ENCODE measurements at places on chromosomes 2 and 18.

GRCh38 chr18:4245456-4245855 is 209.7 kb downstream of the DLGAP1 start:
- no peak for DNase-seq

- DNase-seq, result no peak
These were observed 287.9 kb downstream of the AGAP1 start for GRCh38 chr2:235781775-235782174.

- no peak for DNase-seq
These were observed 273.0 kb downstream of the CDH2 start for GRCh38 chr18:27903906-27904305.

- no peak for DNase-seq
These were observed 79.2 kb upstream of the MYO3B start for GRCh38 chr2:170098626-170099312.

DNA sequence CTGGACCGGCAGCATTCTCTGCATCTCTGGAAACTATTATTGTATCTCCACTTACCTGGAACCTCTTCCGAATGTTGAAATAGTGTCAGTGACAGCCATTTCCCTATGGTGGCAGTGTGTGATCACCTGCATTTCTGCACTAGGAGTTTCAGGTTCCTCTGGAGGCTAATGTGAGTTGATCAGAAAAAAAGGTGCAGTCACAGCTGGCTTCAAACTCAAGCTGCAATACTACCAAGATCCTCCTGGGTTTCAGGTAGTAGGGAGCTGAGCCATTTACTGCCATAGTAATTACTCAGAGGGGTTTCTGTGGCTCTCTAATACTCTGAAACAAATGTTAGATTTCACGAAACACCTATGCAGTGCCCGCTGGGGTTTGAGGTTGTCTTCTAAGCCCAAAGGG is 183.5 kb upstream of the OSR1 start:
- DNase-seq, result no peak

GRCh38 chr2:38360177-38360576 is 16.9 kb downstream of the ATL2 start:
- no peak for DNase-seq

DNA sequence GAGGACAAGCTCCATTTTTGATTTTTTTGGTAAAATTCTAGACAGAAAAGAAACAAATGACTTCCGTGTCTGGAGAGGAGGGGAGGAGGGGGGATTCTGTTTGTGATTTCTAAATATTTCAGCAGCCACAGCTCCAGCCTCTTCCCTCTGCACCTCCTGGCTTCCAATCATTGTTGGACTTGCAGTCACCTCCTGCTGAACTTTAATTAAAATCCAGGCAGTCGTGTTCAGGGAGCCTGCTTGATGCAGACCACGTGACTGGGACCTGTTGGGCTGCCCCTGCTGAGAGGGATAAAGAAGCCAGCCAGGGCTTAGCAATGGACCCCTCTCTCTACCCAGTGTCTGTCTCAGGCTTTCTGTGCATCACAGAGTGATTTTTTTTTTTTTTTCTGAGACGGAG is 115.1 kb downstream of the SH3BP4 start:
- no peak for DNase-seq

GRCh38 chr2:3895021-3895420 is 191.6 kb downstream of the DCDC2C start:
- DNase-seq, result no peak

GRCh38 chr2:26316041-26316440 is 29.9 kb upstream of the SELENOI start:
- DNase-seq, result no peak

Measured in germinal center (tissue), 1 donor.